ENCODE measurements at places on chromosomes 6 and 20.

- no peak for DNase-seq
Observed at GRCh38 chr6:22766979-22767378, 197.6 kb downstream of the HDGFL1 start.

DNA sequence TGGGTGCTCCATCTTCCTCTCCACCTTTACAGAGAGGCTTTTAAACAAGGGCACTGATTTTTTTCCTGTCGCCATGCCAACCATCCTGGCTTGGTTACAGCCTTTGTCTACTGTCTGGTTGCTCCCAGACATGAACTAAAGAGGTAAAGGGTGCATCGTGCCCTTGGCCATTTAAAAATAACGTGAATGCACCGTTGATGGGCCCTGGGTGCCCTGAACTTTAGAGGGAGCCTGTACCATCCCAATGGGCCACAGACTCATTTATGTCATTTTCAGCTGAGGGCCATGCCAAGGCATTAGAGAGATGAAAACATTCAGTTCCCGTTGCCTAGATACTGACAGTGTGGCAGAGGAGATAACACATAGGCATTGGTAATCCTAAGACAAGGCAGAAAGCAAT is 23.3 kb downstream of the TMC2 start:
- no peak for DNase-seq

- DNase-seq = no peak
Observed at GRCh38 chr6:4253604-4254231, 118.3 kb upstream of the ECI2 start.

- DNase-seq = no peak
Observed at GRCh38 chr6:79250559-79250958, 16.1 kb upstream of the HMGN3 start.

DNA sequence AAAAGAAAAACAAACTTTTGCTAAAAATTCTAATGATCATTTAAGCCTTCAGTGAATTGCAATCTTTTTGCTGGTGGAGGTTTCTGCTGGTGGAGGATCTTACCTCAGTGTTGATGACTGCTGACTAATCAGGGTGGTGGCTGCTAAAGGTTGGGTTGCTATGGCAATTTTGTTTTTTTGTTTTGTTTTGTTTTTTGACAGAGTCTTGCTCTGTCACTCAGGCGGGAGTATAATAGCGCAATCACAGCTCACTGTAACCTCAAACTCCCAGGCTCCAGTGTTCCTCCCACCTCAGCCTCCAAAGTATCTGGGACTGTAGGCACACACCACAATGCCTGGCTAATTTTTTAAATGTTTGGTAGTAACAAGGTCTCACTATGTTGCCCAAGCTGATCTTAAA is 94.7 kb downstream of the ANKRD6 start:
- no peak for DNase-seq

GRCh38 chr6:137705160-137706082 is 161.6 kb upstream of the TNFAIP3 start:
- peak; percentile 85 for DNase-seq

- no peak for DNase-seq
Observed at GRCh38 chr6:5095236-5095635, 10.1 kb downstream of the PPP1R3G start.

- no peak for DNase-seq
Observed at GRCh38 chr6:90859612-90860011, 272.7 kb upstream of the MAP3K7 start.

DNA sequence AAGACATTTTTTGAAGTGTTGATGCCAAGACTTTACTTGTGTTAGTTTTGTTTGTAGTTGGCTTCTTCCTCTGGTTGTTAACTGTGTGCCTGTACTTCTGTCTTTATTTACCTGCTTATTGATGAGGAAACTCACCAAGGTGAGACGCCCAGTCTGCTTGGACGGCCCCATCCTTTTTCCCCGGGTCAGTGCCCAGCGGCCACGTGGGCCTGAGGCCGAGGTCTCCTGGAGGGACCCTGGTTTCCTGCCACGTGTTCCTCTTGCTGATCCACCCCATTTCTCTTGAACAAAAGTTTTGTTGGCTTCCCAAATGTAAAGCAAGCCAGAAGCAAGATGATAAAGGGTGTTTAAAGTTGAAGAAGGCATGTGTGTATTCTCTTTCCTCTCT is 24.8 kb downstream of the DUSP22 start:
- DNase-seq = no peak

DNA sequence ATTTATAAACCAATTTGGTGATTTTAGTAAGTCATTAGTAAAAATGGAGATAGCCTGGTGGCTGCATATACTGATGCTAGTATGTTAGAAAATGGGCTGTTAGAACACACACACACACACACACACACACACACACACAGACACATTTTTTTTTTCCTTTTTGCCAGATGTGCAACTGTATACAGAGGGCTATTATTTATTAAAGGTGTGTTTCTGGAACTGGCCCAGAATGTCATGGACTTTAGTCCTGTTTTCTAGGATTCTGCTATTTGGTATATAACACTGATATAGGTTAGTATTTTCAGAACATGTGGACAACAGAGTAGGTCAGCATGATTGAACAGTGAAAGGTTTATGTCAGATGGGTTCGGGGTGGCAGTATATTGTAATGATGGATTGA is 12.4 kb downstream of the MYO6 start:
- no peak for DNase-seq

- no peak for DNase-seq
Observed at GRCh38 chr6:29355603-29356002, 13.1 kb downstream of the OR5V1 start.

GRCh38 chr6:169800116-169800667 is 48.8 kb downstream of the ERMARD start:
- DNase-seq = no peak

DNA sequence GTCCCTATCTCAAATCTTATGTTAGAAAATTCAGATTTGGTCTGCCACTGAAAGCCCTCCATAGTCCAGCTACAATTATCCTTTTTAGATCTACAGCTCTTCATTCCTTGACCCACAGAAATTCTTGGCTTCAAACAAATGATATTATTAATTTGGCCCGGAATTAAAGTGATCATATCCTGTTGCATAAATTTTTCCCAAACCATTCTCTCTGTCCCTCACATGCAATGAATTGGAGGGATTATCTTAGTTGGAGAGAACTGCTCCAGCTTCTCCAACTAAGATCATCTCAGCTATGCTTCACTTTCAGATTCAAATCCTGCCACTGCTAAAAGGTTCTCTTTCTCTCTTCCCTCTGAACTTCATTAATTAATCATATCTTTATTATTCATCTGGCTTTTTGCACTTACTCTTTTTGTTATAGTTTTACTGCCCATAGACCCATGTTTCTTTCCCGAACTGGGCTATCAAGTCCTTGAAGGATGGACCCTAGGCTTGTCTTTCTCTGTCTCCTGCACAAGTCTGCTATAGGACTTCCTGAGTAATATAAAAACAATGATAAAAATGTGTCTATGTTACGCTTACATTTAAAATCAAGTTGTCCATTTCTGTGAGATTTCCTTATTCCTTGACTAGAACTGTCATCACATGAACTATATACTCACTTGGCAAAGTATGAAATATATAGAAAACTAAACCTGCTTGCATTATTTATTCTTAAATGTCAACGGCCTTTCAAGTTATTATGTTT is 493.9 kb upstream of the MARCKS start:
- DNase-seq = no peak

DNA sequence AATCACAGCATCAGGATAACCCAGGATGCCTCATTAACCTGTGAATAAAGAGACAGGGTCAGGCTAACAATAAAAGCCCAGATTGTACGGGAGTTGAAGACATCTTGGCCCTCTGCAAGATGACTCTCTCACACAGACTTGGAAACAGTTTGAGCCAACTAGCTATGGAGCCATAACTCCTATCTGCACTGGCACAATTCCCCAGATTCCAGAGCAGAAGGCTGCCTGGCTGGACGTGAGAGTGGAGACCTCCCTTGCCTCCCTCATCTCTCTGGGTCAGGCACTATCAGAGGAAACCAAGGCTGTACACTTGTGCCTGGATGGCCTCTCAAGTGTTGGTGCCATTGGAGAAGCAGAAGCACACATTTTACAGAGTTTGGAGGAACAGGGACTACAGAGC is 312.6 kb downstream of the THBS2 start:
- DNase-seq = no peak

DNA sequence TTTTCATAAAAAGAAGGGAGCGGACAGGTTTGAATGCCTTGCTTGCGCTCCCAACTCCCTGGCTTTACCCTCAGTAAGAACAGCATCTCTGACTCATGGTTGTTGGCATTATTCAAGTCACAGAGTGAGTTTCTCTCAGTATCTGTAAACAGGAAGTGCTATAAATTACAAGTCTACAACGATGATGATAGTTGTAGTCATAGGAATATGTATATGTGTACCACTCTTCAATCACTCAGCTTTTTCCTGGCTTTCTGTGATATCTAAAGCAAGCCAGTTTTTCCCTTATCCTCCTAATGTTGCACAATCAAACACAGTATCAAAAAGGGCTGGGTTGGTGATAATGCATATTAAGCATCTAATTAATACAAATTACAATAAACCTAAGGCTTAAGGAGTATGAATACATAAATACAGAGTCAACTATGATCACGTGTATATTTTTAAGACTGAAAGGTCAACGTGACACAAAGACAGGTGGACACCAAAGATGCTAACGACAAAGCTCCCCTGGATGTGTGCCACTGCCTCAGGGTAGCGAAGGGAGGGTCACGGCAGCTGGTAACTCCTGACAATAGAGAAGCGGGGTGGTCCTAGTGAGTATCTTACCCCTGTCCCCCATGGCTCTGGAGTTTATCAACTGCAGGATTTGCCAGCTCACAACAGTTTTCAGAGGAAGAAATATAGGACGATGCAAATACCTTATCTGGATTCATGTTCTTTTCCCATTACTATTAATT is 202.8 kb downstream of the BTBD9 start:
- no peak for DNase-seq

GRCh38 chr6:136608991-136609390 is 58.8 kb upstream of the MAP7 start:
- no peak for DNase-seq

- DNase-seq = no peak
Observed at GRCh38 chr6:44049163-44049988, 77.9 kb downstream of the MRPL14 start.

GRCh38 chr6:87702589-87702945 is 534 bp upstream of the AKIRIN2 start:
- no peak for DNase-seq

- DNase-seq = no peak
Observed at GRCh38 chr20:51354769-51355319, 187.7 kb downstream of the NFATC2 start.

DNA sequence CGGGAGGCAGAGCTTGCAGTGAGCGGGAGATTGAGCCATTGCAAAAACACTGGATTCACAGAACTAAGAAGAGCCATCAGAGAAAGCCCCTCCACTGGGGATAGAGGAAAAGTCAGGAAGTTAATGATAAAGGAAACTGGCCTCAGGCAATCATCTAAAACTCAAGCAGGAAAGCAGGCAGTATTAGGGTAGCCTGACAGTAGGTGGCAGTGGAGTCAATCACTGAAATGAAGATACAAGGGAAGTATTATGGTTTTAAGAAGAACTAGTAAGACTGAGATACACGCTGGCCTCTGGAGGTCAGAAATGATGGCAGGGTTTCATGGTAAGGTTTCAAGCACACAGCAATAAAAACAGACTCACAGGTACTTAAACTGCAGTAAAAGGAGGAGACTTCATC is 578.3 kb downstream of the HACE1 start:
- no peak for DNase-seq

DNA sequence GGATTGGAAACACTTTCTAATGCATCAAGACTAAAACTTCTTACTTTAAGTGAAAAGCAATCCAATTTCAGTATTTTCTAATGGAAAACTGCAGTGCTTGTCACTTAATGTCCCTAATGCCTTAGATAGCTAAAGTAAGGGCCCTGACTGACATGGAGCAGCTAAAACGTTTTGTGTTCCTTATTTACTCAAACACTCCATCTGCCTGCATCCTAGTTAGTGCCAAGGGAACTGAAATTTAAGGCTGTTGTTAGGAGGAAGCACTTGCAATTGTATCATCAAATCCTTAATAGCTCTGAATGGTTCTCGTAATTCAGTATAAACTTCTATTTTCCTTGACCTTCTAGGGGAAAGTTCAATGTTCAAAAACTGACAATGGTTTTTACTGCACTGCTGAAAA is 127.4 kb downstream of the GJA10 start:
- no peak for DNase-seq

DNA sequence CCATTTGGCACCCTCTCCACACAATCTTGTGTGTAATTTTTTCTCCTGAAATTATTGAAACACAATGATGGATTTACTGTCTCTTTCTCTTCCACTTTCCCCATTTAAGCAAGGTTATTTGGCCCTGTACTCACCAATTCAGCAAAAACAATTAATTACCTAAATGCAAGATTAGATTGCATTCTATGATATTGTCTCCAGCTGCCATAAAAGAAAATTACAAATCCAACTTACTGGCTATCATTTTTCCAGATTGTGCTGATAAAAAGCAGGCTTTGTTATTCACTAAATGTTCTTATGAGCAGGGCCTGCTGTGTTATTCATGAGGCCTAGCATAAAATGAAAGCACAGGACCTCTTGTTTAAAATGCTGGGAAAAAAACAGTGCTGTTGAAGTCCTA is 95.8 kb upstream of the IRAK1BP1 start:
- no peak for DNase-seq

- no peak for DNase-seq
Observed at GRCh38 chr6:113015249-113015648, 668.1 kb downstream of the RFPL4B start.

DNA sequence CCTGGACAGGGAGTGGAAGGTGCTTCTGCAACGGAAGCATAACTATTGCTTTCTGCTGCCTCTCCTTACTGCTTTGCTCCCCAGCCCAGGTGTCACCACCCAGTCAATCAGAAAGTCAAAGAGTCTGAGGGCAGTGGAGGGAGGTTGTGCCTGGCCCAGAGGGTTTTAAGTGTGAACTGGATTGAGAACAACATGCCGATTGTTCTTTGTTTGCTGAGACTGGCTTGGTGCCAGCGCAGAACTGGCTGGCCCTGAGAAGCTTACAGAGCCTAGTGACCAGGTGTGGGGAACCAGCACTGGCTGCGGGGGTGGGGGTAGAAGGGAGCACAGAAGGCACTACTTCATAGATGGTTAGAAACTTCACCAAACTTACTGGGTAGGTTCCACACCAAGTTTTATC is 31.1 kb upstream of the ENPP4 start:
- no peak for DNase-seq

DNA sequence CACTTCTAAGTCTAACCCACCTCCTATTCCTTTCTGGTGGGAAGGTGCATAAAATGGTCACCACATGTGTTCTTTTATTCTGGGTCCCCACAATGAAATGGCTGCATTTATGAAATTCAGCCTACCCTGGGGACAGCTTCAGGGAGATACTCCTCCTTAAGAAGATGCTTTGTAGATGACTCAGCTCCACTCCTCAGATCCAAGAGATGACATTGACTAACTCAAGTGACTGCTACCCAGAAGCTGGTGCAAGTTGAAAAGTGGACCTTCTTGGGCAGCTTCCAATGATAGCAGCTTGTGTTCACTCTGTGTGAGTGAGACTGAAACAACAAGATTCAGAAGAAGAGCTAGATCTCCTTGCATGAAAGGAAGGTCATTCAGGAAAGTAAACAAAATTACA is 113.4 kb downstream of the SCP2D1 start:
- no peak for DNase-seq

All from DND-41 (cell line).